NCI-H1105 treated with DMSO at 0.1 percent for 48 hours (cell line): ENCODE measurements at places on chromosomes 2 and 18.

- no peak for DNase-seq
Measured at GRCh38 chr2:222732489-222733178, 61.2 kb downstream of the MOGAT1 start.

GRCh38 chr18:379681-380330, 112.0 kb upstream of the THOC1 start:
- DNase-seq: no peak

DNA sequence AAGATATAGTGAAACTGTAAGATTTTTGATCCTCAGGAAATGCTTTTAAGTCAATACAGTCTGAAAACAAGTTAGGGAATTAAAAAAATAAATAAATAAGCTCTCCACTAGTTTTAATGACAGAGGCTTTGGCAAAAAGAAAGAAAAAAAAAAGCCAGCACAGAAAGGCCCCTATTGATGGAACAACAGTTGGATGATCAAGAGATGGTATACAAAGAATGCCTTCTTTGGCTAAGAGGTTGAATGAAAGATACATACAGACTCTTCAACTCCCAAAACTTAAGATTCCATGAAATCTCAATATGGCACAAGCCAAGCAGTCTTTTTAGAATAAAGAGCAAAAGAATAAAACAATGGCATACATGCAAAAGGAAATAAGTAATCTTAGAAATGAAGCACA, 64.0 kb upstream of the GALNT5 start:
- no peak for DNase-seq

DNA sequence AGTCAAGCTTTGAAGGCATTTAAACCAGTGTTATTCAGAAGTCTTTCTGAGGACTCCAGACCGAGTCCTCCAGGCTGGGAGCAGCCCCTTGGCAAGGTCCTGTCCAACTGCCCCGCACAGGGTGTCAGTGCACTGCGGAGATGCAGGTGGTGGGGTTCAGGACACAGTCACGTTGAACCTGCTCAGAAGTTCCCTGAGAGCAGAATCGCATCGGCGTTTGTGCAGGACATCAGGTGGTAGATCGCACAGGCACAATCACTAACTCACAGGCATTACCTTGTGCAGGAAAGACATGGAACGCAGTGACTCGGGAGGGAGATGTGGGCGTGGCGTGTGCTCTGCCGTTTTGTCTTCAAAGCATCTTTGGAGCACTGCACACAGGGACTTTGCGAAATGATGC, 10.4 kb downstream of the COPS9 start:
- no peak for DNase-seq

- DNase-seq: no peak
Measured at GRCh38 chr2:10931710-10932255, 20.0 kb downstream of the KCNF1 start.
